HS-27A (cell line): ENCODE measurements at places on chromosomes 13 and 19.

DNA sequence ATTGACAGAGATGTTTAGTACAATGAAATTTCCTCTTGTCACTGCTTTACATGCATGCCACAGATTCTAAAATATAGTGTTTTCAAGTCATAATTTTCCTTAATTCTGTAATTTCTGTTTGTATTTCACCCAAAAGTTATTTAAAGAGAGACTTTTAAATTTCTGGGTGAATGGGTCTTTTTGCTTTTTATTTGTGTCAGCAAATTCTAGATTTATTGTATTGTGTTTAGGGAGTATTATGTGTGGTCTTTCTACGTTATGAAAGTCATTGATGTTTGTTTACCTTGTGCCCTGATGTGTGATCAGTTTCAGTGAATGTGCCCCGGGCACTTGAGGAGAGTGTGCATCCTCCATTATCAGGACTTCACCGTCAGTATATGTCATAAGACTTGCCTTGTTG, 92.7 kb downstream of the SGCG start:
- no peak for DNase-seq

- no peak for DNase-seq
These were observed 1505.1 kb downstream of the PCDH9 start for GRCh38 chr13:65725006-65725405.

- no peak for DNase-seq
These were observed 56.1 kb downstream of the LRCH1 start for GRCh38 chr13:46609052-46609451.

DNA sequence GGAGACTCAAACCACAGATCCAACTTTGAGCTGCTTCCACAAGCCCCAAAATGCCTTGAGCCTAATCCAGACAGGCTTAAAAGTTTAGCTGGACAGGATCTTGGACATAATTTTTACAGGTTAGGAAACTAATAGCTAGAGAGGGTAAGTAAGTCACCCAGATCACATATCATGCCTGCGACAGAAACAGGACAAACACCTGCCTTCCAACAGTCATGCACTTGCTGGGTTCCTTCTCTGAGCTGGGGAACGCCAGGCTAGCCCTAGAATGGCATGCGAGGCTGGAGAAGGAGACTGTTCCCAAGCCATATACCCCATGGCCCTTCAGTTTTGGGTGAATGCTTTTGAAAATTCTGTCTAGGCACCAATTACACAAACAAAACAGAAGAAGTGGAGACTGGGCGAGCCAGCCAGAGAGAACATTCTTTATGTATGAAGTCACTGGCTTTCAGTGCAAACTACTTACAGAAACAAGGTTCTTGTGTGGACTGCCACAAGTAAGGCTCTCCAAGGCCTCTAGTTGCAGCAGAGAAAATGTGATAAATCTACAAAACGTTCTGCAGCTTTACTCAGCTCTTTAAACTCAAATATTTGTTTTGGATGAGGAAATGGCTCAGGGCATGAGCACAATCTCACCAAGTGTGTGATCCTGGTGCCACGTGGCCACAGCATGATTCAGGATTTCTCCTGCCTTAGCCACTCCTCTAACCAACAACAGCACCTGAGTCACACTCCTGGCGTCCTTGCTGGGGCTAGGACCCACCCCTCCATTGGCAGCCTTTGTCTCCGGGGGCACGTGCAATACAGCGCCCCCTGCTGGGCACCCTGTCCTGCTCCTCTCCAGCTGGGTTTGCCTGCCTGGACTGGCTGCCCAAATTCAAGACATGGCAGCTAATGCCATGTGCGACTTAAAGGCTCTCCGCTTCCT, 73.4 kb upstream of the UBL3 start:
- DNase-seq, result peak; percentile 92

GRCh38 chr19:47315125-47315821, 5.6 kb downstream of the C5AR1 start:
- peak; percentile 75 for DNase-seq

DNA sequence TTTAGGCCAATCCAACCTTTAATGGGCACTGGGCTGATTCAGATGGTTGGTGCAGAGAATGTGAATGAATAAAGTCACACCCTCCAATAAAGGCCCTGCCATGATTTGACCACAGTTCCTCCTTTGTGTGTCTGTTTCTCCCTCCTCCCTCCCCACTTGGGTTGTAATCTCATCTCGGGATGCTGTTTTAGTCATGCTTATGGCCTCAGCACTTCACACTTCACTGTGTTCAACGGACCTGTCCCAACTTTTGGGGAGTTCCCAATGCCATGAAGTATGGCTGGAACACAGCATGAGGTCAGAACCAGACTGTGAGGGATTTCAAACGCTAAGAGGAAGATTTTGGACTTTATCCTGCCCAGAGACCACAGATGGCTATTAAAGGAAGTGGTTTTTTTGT, 5.6 kb upstream of the RAB8A start:
- no peak for DNase-seq

GRCh38 chr13:30078059-30078458, 227.6 kb upstream of the UBL3 start:
- no peak for DNase-seq

DNA sequence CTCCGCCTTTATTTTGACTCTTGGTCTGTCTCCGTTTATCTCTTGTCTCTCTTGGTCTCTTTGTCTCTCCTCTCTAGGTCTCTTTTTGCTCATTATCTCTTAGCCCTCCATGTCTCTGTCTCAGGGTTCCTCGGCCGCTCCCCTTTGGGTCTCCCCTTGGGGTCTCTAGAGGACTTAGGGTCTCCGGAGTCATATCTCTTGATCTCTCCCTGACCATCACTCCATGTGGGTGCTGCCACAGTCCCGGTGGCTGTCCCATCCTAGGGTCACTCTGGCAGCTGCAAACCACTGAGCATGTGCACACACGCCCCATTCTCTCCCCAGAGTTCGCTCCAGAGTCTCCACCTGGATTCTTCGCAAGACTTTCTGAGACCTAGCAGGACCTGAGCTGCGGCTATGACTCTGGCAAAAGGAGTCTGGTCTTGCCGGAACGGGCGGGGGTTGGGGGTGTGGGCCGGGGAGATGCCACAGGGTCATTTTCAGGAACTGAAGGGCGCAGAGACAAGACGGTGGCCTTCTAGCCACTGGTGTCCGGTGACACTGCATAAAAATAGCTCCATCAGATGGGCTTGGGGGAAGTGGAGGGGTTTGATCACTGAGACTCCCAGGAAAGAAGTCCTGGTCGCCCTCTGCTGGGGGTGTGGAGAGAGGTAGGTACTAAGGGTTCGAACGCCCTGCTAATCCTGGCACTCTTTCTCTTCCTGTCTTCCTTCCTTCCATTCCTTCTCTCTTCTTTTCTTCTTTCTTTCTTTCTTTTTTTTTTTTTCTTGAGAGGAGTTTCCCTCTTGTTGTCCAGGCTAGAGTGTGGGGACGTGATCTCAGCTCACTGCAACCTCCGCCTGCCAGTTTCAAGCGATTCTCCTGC, 1.2 kb upstream of the KCNA7 start:
- DNase-seq, result no peak

GRCh38 chr19:41590936-41591335, 15.0 kb downstream of the CEACAM21 start:
- no peak for DNase-seq

- DNase-seq, result no peak
These were observed 816 bp upstream of the TBXA2R start for GRCh38 chr19:3607303-3608078.

DNA sequence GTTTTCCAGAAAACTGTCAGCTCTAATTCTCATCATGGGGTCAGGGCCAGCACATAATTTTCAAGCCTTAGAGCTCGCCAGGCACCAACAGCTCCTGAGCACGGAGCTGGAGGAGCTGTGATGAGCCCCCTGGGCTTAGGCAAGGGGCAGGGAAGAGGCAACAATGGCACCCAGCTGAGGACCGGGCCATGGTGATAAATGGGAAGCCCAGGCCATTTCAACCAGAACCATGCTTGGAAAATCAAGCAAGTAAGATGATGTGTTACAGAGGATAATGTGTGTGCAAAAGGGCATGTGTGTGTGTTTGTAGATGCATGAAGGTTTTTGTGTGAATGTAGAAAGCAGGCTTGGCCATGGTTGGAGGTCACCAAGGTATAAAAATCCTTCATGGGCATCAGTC, 66.8 kb upstream of the UBAC2 start:
- DNase-seq, result no peak

GRCh38 chr19:36013280-36014011, 567 bp downstream of the ALKBH6 start:
- DNase-seq, result no peak

GRCh38 chr19:34364830-34365462, at the start of gene GPI:
Gene GPI, plus strand, starts transcription at chr19:34365196. Its CDS starts 71 bp downstream, at chr19:34365267.
- DNase-seq, result no peak

- DNase-seq, result no peak
These were observed 536 bp downstream of the PRSS57 start for GRCh38 chr19:694481-695351.

DNA sequence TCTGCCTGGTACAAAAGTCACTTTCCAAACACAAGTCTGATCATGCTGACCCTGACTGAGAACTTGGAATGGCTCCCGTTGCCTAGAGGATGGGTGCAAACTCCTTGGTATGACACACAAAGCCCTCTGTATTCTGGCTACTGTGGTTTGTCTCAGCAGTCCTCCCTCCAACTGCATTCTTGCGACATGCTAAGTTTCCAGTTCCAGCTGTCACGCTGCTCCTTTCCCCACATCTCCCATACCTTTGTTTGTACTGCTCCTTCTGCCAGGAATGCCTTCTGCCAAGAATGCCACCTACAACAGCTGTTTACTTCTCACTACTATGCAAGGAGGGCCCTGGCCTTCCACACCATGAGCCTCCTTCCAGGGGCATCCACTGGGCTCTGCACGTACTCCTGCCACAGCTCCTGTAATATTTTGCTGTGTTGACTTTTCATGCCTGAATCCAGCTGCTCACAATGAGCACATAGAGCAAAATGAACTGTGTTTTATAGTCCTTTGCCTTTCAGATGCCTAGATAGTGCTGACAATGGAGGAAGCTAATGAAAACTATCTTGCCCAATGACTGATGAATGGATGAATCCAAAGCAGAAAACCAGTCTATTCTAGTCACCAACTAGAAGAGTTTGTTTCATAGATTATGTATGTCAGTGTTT, 543.7 kb downstream of the EFNB2 start:
- DNase-seq, result no peak

GRCh38 chr13:95834134-95834765, 157.3 kb downstream of the DNAJC3 start:
- DNase-seq, result peak; percentile 9

- DNase-seq, result no peak
These were observed 250.9 kb downstream of the DLEU7 start for GRCh38 chr13:50592412-50593155.

DNA sequence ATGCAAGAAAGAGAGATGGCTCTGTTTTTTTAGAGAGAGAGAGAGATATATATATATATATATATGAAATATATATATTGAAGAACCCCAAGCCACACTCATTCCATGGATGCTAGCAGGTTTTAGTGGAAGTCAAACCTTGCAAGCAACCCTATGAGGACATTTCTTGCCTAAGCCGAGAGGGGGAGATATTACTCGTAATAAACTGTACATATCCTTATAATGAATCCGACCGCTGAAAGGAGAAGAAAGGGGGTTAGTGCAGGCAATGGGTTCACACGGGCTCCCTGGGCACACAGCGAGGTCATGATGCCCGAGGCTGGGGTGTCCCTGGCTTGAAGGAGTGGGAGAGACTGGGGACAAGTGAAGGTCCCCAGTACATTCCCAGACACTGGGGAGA, 78.3 kb downstream of the IER2 start:
- no peak for DNase-seq

DNA sequence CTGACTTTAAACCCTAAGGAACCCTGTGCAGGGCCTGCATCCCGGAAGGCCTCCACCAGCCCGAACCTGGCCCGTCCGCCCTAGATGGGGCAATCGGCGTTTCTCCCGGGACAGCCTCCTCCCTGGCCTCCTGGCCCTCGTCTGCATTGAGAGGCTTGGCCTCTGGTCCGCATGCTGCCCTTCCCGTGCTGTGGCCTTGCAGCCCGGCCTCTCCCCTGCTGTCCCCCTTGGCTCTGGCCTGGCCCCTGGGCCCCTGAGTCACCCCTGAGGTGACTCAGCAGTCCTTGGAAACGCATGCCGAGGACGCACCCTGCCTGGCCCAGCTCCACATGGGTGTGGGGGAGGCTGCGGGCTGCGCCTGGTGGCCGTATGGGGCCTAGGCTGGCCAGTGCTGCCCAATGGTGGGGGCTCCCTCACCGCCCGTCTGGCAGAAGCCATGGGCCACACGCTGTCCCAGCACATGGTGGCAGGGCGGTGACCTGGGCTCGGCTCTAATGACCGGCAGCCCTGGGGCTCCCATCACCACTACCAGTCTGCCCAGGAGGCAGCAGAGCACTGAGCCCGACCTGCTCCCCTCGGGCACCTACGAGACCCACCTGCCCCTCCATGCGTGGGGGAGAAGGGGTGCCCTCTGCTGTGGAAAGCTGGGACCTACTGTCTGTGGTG, 25.7 kb downstream of the SH3GL1 start:
- DNase-seq, result peak; percentile 72

DNA sequence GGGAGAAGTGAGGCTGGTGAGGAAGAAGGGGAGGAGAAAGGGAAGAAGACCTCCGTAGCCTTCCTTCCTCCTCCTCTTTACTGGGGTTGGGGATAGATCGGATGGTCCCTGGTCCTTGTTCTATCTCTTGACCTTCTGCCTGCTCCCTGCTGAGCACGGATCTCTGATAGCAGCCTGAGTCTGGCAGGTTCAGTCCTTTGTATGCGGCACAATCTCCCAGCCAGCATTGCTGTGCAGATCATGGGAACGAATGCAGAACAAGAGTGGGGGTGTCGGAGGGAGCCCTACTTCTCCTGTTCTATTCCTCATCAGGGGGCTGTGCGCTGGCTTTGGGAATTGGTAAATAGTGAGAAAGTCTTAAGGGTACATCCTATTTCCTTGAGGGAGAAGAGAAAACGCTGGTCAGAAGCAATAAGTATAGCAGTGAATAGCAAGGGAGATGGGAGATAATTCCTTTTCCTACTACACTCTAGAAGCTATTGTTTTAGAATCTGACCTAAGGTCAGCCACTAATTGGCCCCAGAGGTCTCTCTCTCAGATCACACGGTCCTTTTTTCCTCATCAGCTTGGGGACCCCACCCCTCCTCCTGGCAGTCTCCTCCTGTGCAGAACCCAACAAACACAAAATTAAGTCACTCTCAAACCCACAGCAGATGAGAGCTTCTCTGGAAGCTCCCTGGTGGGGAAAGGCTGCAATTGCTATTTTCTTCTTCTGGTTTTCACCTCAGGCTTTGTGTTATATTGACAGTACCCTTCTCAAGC, 41.0 kb downstream of the KL start:
- no peak for DNase-seq

DNA sequence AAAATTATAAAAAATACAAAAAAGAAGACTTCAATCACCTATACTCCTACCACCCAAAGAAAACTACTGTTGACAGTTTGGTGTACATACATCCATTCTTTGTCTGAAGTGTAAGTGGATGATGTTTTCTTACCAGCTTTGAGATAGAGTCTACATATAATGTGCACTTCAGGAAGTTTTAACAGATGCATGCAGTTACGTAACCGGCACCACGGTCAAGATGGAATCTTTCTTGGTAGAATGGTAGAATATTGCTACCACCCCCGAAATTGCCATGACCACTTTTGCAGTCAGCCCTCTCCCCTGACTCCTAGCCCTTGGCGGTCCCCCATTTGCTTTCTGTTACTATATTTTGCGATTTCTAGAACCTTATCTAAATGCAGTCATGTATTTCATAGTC, 1.4 kb downstream of the CUL4A start:
- DNase-seq, result no peak

- no peak for DNase-seq
These were observed 2.3 kb upstream of the LTBP4 start for GRCh38 chr19:40598918-40599307.

- DNase-seq, result peak; percentile 4
These were observed 638.2 kb upstream of the SPRY2 start for GRCh38 chr13:80979035-80979641.

GRCh38 chr13:110644892-110645521, 29.7 kb downstream of the NAXD start:
- DNase-seq, result no peak
